ENCODE measurements at places on chromosomes 1 and 21. TPM values are rescaled to one million over a fixed set of nuclear protein-coding genes. Genes with fewer than 3 reads are reported as not detected.

Gene FOXD3
- 0.20 TPM for total RNA-seq

Gene GPR161
- 15.2 TPM for total RNA-seq

- DNase-seq = no peak
These were observed 30.5 kb downstream of the ENO1 start for GRCh38 chr1:8847990-8848389.

Gene FNBP1L
- 18.7 TPM for total RNA-seq

- DNase-seq = peak; percentile 68
These were observed 104.1 kb upstream of the TMPRSS2 start for GRCh38 chr21:41611966-41612606.

Gene THEM5
- total RNA-seq = not detected

- peak; percentile 38 for DNase-seq
These were observed 16.6 kb upstream of the IPP start for GRCh38 chr1:45767035-45767434.
